ENCODE measurements at places on chromosomes 2 and 18.

DNA sequence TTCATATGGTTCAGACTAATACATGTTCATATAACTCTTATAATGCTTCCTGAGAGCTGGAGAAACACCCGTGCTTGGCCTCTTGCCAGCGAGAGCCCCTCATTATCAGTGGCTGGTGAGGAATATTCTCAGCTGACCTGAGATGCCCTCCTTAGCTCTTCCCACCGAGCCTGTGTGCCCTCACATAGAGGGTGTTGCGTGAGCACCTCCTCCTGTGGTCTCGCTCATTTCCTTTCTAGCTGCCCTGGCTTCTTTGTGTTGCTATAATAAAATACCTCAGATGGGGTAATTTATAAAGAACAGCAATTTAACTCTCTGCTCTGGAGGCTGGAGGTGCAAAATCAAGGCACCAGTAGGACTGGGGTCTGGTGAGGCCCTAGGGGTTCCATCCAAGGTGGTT, 80.5 kb upstream of the ALKAL2 start:
- no peak for DNase-seq

DNA sequence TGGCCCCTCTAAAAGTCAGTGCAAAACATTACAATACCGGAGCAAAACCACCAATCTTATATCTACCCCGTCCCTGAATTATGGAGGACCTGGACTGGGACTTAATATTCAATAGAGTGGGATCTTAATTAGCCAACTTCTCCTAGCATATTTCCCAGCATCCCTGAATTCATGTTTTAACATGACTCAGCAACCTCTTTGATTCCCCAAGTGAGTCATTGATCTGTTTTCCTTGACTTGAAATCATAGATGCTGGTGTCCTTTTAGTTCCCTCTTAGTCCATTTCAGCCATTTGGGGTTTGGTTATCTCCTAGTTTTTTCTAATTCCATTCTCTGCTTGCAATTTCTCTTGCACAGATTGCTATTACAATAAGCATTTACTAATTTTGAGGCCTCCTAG, 677.7 kb upstream of the CELF4 start:
- DNase-seq, result no peak

GRCh38 chr2:55555977-55556376, 36.5 kb downstream of the CFAP36 start:
- no peak for DNase-seq

DNA sequence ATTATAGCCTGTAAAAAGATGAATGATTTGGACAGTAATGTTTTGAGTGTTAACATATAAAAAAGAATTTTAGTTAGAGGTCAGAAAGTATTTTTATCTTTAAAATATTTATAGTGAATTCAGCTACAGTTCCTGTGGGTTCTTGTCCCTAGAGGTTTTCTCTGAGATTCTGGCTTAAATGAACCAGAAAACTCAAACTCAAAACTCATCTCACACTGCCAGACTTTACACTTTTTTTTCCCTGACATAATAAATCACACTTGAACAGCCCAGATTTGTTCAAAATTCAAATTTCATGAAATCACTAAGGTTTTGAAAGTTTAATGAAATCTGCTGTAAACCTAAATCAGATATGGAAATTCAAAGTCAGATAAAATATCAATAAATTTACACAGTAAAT, 92.3 kb downstream of the KCNH7 start:
- DNase-seq, result no peak

GRCh38 chr2:209553913-209554312, 130.1 kb downstream of the MAP2 start:
- DNase-seq, result no peak

DNA sequence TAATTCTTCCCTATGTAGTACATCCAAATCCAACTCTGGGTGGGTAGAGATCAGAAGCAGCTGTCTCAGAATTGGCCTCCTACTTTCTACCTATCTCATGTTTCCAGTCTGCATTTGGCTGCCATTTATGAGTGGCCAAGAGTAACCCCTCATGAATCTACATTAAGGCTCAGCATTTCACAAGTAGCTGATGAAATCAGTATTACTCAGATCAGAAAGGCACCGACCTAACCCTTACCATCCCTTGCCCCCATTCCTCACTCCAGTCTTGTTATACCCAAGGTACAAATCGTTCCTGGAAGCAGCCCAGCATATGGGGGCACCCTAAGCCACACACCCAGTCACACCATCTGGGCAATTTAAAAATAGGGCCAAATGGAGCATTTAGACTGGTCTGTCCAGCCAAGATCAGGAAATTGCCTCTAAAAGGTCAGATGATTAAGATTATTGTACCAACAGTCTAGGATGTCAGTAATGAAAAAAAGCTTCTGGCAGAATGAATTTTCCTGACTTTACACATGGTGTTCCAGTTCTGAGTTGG, 37.1 kb downstream of the CD28 start:
- no peak for DNase-seq

GRCh38 chr18:374721-375168, 106.9 kb upstream of the THOC1 start:
- no peak for DNase-seq

DNA sequence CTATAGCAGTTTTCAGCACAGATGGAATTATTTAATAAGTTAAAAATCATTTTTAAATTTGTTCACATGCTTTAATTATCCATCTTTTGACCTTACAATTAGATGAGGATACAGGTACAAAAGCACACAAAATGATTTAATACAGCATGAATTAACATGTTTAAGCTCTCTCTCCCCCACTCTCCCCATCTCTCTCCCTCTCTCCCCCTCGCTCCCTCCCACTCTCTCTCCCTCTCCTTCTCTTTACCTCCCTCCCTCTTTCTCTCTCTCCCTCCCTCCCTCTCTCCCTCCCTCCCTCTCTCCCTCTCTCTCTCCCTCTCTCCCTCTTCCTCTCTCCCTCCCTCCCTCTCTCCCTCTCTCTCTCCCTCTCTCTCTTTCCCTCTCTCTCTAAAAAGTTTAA, 7.6 kb downstream of the NBAS start:
- no peak for DNase-seq

DNA sequence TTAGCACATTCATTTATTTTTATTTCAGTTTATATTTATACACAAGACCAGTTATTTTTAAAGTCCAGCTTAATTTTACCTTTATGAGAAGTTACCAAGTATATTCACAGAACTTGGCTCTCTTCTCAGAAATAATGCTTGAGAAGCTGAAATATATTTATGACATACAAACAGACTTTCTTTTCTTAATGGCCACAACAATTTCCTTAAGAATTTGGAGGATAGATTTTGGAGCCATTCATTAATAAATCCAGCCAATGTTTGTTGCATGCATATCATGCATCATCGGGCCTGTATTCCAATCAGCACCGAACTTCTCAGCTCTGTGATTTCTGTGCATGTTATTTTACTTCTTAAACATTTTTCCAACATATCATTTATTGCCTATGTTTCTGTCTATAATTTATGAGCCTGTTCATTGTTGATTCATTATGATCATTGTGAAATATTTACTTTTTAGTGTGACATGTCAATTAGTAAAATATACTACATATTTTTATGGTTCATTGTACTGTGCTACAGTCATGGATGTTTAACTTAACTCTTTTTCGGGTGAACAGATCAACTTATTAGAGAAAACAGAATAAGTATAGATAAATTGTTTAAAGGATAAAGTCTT, 3.5 kb downstream of the GULP1 start:
- DNase-seq, result no peak

DNA sequence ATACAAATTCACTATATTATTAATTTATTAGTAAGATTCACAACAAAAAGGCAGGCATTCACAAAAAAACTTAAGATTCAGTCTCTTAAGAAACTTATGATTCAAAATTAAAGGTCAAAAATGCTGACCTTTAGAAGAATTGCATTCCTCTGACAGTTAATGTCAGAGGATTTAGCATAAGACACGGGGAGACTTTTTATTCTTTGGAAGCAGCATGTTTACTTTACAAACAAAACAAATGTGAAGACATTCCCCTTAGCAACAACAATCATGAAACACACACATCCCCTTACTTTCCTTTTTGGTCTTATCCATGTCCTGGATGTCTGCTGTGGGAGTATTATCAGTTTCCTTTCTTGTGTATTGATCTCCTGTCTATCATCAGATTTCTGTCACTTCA, 117.1 kb downstream of the RAD51AP2 start:
- DNase-seq, result no peak

All from NCI-H1694 (cell line).